ENCODE measurements at places on chromosomes 3 and 15. TPM values are rescaled to one million over a fixed set of nuclear protein-coding genes. Genes with fewer than 3 reads are reported as not detected.

The WDR53 gene
- total RNA-seq, result 20.3 TPM

The RGMA gene
- total RNA-seq, result 1.7 TPM

The KLHL6 gene
- 83.5 TPM for total RNA-seq

The CFAP92 gene
- total RNA-seq, result 1.1 TPM

The SENP8 gene
- 3.2 TPM for total RNA-seq

The BFSP2 gene
- total RNA-seq, result not detected

The TMEM42 gene
- 22.4 TPM for total RNA-seq

The RBMS3 gene
- total RNA-seq, result 2.5 TPM

The FBXW12 gene
- total RNA-seq, result not detected

The TTBK2 gene
- 23.7 TPM for total RNA-seq

The IQCF5 gene
- total RNA-seq, result not detected

The RAD51 gene
- total RNA-seq, result 49.9 TPM

The TMEM62 gene
- 19.2 TPM for total RNA-seq

The MAP1A gene
- 0.82 TPM for total RNA-seq

The SCAANT1 gene
- not detected for total RNA-seq

The PLA2G4D gene
- total RNA-seq, result not detected

The CCDC39 gene
- total RNA-seq, result not detected

The GCHFR gene
- total RNA-seq, result 44.8 TPM

The MOBP gene
- total RNA-seq, result 0.34 TPM

DNA sequence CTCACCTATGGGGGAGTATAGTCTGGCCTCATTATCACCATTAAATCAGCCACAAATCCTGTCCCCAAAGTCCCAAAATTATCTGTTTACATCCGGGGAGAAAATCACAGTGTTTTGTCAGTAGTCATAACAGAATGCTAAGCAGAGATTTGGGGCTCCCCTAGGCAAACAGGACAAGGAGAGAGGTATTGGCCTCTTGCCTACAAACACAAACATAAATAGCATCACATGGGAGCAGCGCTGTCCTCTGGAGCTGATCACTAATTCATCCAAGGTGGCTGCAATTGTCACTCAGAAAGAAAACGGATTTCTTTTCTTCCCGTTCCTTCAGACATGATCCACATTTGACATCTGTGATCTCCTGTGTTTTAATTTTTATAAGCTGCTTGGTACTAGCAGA is 1028.1 kb downstream of the NTRK3 start:
- DNase-seq, result no peak

GRCh38 chr15:100663086-100663914 is 60.9 kb downstream of the ASB7 start:
- DNase-seq, result no peak

- DNase-seq, result no peak
These were observed 9.4 kb downstream of the ATP11B start for GRCh38 chr3:182802413-182803390.

DNA sequence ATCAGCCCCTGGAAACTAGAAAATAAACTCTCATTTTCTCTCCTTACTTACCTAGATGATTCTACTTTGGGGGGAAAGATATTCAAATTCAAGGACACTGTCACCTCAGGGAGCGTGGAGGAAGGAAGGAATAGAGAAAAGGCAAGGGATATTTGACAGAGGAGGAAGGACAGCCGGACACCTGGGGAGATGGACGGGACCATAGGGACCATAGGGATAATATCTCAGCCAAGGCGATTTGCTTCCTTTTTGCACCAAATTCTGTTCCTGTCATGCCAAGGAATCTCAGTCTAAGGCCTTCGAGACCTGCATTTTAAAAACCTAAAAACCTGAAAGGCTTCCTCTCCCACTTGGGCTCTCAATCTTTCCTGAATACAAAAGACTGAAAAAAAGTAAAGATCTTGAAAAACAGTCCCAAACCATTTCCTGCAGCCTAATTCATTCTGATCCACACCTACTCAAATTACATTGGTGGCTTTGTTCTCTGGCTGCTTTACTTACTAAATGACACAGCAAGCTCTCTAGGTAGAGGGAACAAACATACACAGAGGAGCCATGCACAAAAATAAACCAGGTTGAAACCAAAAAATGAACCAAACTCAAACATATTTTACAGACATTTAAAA is 73.9 kb upstream of the SLC24A5 start:
- DNase-seq, result no peak

- DNase-seq, result no peak
These were observed 127.8 kb downstream of the STAG1 start for GRCh38 chr3:136624371-136624770.

DNA sequence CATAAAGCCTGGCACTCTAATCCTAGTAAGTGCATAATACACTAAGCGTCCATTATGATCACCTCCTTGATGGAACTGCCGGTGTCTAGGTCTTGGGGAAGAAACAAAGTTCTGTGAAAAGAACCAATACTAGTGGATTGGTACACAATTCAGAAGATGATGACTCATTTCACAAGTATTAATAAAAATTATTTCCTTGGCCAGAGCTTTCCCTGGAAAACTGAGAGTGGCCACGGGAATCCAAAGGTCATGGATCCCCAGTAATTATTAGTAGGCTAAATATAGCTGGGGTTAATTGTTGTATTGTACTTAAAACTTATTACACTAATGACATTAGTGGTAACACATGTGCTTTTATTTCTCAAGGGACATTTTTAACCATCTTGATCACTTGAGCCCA is 808.0 kb upstream of the NR2F2 start:
- DNase-seq, result no peak

DNA sequence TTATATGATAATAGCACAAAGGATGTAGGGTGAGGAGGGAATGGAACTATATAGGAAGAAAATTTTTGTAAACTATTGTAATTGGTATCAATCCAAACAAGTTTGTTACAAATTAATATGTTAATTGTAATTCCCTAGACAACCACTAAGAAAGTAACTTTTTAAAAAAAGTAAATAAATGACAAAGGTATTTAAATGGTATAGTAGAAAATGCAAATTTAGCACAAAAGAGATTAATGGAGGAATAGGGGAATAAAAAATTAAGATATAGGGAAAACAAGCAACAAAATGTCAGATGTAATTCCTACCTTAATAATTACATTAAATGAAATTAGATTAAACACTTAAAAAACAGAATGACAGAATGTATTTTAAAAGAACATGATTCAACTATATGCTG is 60.3 kb downstream of the TIMP4 start:
- DNase-seq, result no peak

DNA sequence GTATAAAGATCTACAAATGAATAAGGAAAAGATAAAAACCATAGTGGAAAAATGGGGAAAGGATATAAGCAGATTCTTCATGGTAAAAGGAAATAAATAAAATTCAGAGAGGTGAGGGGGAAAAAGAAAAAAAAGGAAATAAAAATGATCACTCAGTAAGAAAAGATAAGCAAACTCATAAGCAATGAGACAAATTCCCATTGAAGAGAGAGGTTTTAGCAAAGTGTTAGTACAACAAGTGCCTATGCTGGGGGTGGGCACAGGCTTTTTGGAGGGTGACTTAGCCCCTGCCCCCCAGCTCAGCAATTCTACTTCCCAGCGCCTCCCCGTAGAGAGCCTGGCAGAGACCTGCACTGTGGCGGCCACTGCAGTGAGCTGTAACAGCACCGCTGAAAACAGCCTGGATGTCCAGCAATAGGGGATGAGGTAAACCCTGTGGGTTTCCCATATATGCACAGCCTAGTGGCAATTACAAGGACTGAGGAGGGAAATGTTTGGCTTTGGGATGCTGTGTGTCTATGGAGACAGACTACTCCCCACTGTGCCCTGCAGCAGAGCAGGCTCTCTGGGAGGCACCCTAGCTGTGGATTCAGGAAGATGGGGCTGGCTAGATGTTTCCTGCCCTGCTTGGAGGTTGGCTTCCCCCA is 23.7 kb upstream of the SFMBT1 start:
- DNase-seq, result no peak

GRCh38 chr3:72593881-72594397 is 254.3 kb downstream of the SHQ1 start:
- DNase-seq, result no peak

- no peak for DNase-seq
These were observed at the start of gene STRA6 for GRCh38 chr15:74202452-74203401. Gene STRA6 (minus strand): TSS chr15:74202787. CDS start chr15:74202267, 520 bp downstream.

DNA sequence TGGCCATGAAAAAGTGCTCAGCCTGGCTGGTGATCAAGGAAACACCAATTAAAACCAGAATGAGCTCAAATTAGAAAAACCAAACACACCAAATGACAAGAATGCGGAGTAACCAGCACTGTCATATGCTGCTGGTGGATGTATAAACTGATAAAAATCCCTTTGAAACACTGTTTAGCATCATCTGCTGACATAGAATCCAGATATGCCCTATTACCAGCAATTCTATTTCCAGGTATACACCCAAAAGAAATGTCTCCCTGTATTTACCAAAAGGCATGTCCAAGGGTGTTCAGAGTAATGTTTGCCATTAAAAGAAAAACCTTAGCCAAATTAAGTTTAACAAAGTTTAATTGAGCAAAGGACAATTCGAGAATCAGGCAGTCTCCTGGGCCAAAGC is 138.6 kb downstream of the FMN1 start:
- DNase-seq, result no peak

GRCh38 chr3:47008234-47008796 is 28.8 kb downstream of the NBEAL2 start:
- no peak for DNase-seq

DNA sequence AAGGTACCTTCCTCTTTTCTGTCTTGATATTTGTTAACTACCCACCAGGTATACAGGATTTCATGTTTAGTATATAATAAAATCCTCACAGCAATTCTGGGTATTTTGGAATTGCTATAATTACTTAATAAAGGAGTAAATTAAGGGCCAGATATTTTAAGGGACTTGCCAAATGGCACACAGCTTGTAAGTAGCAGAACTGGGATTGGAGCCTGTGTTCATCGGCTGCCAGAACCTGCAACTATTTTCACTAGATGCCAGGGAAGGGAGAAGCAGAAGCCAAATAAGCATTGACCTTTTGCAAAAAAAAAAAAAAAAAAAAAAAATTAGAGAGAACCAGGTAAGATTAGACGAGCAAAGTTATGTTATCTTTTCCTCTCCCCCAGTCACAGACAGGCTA is 683.3 kb upstream of the CADM2 start:
- DNase-seq, result no peak

GRCh38 chr3:170584585-170585007 is 1.3 kb downstream of the SLC7A14 start:
- DNase-seq, result peak; percentile 62

DNA sequence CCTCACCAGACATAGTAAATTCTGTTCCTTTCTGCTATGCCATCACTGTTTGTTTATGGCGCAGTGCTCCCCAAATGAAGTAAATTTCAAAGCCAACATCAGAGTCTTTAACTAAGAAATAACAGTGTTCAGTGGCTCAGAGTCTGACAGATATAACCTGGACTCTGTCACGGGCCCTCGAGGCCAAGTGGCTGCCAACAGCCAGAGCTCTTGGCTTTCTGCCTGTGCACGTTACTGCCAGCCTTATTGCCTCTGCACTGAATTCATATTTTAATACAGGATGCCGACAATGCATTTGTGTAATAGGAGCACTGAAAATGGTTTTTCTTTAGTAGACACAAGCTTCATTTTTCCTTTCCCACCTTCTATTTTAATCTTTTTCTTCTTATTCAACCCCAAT is 219.9 kb downstream of the NLGN1 start:
- DNase-seq, result no peak

- no peak for DNase-seq
These were observed 260.0 kb downstream of the ABHD5 start for GRCh38 chr3:43950775-43951174.

- DNase-seq, result no peak
These were observed 211.5 kb upstream of the TP63 start for GRCh38 chr3:189419683-189420082.

DNA sequence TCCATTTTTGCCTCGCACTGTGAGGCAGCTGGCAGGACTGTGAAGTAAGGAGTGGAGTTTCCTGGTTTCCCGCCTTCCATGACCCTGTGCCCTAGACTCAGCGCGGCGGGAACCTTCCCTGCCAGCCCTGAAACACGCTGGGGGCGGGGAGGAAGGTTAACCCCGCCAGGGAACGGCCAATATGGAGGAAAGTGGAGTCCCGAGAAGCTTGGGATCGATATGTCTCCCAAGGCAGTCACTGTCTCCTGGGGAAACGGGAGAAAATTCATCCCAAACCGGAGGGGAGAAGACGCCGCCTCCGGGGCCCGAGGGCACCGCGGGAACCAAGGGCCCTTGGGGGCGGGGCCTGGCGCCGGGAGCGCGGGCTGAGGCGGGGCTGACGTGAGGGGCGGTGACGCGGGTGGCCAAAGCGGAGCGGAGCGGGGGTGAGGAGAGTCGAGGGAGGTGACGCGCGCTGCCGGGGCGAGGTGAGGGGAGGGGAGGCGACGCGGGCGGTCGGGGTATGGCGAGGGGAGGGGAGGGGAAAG is at the start of gene HMCES:
HMCES (plus strand) TSS at position 432 of the 527 bp plus-strand sequence. CDS start 863 bp downstream, outside the sequence.
- DNase-seq, result peak; percentile 96

GRCh38 chr3:123067689-123068600 is 1.1 kb downstream of the PDIA5 start:
- DNase-seq, result no peak

- no peak for DNase-seq
These were observed 7.8 kb downstream of the C3orf18 start for GRCh38 chr3:50559702-50560101.

DNA sequence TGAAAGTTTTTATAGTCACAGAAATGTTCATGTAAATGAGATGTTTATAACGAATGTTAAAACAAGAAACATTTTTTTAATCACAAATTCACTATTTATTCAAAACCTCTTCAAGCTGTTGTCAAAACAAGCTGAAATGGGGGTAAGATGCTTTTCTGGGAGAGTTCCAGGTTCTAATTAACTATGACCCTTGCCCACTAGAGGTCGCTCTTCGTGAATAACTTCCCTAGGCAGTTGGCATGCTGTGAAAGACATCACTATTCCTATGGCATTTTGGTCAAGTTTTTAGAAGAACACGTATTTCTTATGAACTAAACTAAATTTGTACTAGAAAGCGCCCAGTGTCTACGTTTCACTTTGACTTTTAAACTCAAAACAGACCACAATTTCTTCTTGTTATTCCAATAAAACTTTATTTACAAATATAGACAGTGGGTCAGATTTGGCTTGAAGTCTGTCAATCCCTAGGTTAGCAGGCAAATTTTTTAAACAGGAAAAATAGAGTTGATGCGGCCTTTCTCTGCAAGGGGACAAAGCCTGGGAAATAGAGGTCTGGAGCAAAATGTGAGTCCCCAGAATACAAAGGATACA is 62.8 kb upstream of the CMTM8 start:
- DNase-seq, result peak; percentile 58

GRCh38 chr3:158127250-158128219 is 17.6 kb downstream of the RSRC1 start:
- no peak for DNase-seq

- DNase-seq, result no peak
These were observed 218.6 kb downstream of the PDCD6IP start for GRCh38 chr3:34016925-34017587.

DNA sequence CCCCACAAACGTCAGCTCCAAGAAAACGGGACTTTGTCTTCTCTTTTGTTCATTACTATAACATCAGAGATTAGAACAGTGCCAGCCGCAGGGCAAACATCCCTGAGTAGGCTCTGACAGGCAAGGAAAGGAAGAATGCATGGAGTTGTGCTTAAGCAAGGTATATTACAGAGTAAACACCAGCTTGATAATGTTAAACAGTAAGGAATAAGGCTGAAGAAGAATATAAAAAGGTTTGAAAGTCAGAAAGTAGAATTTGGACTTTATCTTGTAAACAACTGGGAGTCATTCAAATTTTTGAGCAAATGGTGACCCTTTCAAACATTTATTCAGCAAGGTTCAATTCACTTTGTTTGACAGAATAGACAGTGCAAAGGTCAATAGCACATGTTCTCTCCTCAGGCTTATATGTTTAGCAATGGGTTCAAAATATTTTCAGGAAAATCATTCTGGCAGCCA is 11.0 kb downstream of the GABPB1 start:
- DNase-seq, result no peak

All from activated T-cell treated with anti-CD3 and anti-CD28 coated beads, Interleukin-2, amount 50 U/mL, for 72 hours (primary cell).